Prostate gland (tissue), 2 donors: ENCODE measurements at places on chromosomes 2 and 18.

DNA sequence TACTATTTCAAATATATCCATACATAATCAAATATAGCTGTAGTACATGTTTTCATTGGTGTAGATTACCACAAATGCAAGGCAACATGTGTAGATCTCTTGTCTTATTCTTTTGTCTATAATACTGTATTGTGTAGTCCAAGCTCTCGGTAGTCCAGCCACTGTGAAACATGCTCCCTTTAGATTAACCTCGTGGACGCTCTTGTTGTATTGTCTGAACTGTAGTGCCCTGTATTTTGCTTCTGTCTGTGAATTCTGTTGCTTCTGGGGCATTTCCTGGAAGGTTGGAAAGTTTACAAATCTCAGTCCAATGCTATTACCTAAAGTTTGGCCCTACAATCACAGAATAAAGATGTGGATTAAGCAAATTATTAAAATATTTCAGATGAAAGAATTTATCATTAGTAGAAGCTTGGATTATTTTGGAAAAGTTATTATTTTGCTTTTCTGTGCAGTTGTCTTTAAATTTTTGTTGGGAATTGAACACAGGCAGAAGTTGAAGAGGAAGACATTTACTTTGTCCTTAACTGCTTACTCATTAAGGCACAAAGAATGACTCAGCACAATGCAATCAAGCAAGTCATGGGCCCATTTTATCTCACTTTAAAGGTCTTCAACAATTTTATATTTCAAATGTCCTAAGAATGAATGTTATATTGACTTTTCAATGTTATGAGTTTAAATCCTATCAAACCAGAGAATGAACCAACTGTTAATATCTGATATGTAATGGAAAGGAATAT is 103.4 kb upstream of the CAVIN2 start:
- no peak for DNase-seq

DNA sequence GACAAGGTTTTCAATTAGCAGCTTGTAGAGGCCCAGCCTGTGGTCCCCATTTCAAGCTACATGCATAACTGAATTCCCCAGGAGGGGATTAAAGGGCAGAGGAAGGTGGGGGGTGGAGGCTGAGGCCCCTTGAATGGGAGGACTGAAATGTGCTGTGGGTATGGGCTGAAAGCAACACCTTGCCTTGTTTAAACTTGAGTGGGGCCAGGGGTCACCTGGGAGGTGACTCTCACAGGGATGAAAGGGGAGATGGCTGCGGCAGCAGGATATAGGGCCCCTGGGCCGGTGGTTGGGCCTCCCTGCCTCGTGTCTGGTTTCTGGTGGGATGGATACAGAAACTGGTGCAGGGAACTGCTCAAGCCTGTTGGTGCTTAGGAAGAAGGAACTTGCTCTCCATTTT is 225.9 kb upstream of the SPRED2 start:
- no peak for DNase-seq

GRCh38 chr2:65420712-65421431 is 11.5 kb downstream of the SPRED2 start:
- DNase-seq, result no peak

DNA sequence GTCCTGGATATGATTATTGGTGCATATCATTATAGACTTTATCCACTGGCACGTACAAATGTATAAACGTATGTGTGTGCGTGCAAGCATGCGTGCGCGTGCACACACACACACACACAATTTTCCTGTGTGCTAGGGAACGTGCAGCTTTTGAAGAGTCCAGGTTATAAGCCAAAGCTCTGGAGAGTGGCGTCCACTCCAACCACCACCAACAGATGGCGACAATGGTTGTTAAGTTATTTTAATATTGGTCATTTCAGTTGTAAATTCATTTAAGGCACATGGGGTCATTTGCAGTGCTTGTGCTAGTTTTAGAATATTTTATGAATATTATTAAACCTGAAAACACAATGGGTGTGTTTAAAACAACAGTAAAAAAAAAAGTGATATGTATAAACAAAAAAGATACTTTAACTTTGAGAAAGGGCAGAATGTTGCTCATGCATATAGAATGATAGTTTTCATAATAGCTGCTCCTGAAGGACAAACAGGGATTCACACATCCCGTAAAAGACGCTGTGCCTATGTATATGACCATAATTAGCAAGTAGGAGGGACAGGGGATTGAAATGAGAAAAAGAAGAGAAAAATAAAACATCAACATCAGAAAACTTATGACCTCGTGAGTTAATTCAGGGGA is 124.2 kb upstream of the ITGB6 start:
- DNase-seq, result peak; percentile 33

- DNase-seq, result no peak
Observed at GRCh38 chr2:191031256-191031655, 17.3 kb upstream of the STAT1 start.

DNA sequence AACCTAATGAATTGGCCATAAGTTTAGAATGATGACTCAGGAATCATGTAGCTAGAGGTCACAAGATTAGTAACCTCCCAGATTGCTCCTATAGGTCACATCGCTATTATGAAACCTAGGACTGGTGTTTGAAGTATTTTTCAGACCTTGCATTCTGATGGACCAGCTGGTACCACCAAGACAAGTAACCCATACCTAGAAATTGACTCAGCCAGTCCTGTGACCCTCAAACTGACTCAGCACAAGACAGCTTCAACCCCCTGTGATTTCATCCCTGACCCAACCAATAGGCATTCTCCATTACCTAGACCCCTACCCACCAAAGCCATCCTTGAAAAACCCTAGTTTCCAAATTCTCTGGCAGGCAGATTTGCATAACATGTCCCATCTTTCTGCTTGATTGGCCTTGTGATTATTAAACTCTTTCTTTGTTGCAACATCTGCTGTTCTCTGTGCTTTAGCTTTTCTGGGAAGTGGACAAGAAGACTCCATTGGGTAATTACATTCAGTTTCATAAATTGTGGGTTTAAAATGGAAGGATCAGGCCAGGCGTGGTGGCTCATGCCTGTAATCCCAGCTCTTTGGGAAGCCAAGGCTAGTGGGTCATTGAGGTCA is 254.9 kb downstream of the IRS1 start:
- no peak for DNase-seq

GRCh38 chr2:66362701-66363100 is 72.2 kb upstream of the MEIS1 start:
- DNase-seq, result no peak

DNA sequence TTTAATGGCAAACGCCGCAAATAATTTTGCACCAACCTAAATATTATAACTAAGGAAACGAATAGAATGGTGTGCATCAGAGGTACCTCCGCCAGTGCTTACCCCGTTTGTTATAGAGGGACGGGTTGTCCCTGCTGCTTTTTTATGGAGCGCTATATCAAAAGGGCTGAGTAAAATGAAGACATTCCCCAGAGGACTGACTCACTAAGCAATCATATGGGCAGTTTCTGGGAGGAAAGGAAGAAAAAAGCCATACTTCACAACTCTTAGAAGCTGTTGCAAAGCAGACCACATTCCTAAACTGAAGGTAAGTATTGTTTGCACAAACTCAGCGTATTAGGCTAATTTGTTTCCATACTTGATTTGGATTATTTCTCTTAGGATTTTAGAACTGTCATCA is 12.9 kb downstream of the ID2 start:
- no peak for DNase-seq

DNA sequence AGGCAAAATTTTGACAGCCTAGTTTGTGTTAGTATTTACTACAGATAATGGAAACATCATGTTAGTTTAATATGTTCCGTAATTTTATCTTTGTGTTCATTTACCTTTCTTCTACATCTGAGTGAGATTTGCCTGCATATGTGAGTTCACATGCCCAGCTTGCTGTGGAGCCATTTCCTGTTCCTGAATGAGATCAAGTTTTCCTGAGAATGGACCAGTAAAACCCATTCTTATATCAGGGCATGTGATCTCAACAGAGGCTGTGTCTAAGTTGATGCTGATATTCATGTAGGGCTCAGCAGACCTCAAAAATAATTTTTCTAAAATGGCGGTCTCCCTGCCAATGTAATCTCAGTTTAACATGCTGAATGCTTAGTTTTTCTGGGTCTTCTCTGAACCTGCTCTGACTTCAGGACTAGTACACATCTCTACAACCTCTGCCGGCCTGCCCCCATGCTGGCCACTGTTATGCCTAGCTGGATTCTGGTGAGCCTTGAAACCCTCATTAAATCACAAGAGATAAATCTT is 1.0 kb downstream of the IL1A start:
- no peak for DNase-seq

- DNase-seq, result no peak
Observed at GRCh38 chr2:60926741-60927552, 45.6 kb downstream of the REL start.

DNA sequence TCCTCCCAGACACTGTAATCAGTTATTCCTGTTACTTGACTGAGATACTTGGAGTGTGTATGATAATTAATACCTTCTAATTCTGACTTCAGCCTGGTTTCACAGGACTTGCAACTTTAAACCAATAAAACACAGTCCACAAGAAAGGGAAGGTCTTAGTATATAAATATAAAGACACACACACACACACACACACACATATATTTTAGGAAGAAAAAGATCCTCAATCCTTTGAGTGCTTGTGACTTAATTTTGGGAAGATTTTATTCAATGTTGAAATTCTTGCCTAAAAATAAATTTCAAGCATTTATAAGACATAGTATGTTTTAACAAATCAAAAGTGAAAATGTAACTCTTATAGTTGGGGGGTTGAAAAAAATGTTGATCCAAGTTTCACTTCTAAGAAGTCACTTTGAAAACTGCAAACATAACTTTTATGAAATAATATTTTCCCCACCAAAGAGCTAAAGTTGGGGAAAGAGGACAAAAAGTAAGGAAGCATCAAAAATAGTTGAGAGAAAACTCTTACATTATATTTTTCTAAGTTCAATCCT is 824 bp upstream of the VPS54 start:
- no peak for DNase-seq

DNA sequence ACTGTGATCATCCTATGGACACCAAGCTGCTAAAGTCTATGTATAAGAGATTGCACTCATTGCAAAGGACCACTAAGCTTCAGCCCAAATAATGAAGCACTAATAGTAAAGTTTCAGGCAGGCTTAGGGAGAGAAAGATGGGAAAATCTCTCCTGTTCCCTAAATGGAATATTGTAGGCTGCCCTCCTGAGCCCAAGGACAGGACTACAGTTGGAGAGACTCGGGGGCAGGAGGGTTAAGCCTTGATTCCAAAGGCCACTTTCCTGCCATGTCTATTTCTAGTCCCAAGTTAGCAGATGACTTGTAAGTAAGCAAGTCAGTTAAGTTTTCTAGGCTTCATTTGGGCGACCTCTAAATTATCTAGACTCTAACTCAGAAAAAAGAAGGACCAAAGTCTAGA is 9.0 kb downstream of the TMEM247 start:
- DNase-seq, result no peak

DNA sequence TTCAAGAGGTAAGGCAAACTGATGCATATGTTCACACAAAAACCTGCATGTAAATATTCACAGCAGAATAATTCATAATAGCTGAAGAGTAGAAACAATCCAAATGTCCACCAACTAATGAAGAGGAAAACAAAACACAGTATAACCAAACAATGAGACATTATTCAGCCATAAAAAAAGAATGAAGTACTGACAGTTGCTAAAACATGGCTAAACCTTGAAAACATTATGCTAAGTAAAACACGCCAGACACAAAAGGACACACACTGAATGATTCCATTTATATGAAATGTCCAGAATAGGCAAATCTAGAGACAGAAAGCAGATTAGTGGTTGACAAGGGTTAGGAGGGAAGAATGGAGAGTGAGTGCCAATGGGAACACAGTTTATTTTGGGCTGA is 86.9 kb downstream of the SESTD1 start:
- DNase-seq, result no peak

DNA sequence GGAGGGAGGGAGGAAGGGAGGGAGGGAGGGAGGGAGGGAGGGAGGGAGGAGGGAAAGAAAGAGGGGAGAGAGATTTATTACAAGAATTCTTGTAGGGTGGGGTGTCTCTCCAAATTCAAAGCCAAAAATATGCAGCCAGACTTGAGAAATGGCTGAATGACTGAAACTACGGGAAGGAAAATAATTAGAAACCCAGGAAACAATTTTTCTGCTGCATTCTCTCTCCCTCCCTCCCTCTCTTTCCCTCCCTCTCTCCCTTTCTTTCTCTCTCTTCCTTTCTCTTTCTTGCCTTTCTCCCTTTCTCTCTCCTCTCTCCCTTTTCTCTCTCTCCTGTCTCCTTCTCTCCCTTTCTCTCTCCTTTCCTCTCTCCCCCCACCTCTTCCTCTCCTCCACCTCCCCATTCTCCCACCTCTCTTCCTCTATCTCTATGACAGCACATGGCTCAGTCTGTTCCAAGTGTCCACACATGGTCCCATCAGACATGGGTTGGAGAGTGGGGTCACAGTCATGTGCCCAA is 218.7 kb downstream of the C1D start:
- DNase-seq, result no peak

DNA sequence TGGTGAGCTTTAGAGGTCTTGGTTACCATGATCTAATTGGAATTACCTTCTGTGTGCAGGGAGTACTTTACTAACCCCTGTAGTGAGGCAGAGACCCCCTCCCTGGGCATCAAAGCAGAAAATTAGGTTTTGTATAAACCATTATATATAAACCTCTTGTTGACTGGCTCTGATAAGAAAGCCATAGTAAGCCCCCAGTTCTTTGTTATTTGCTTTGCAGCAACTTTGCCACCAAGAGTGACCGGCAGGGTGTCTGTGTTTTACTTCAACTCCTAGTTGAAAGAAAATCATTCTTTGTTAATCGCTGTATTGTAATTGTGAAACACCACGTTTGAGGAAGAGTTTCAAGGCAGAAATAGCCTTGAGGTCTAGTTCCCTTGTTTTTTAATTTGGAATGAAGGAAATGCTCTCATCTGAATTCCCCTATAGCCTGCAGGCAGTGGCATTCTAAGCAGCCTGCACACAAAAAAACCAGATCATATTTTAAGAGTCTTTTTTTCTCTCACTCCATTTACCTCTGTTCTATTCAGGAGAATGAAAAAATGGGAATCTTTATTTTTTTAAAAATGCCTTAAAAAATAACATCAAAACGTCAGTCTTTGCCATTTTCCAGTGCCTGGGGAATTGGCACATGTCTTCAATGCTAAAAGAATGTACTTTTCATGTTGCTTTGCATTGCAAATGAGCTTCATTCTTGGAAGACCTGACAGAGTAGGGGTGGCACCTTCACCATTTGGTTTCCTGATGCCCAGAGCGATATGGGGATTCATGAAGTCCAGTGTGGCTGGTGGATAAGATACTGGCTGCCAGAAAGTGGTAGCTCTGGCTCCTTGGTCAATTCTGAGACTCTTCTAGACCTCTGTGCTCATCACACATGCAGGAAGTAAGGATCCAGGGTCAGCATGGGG is 338.1 kb downstream of the SLC4A3 start:
- DNase-seq, result no peak

DNA sequence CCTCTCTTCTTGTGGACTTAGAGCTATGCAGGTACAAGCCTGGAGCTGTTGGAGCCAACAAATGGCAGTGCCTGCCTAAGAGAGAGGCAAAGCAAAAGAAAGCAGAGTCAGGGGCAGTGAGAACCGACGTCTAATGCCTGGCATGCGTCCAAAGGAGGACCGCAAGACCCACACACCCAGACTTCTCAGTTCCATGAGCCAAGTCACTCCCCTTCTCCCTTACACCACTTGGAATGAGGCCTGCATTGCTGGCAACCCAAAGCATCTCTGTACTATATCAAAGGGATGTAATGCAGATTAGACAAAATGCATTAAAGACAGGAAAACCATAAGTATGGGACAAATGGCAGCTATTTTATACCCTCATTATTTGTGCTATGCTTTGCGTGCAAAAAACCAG is 49.9 kb upstream of the RNU4ATAC start:
- DNase-seq, result no peak
